ENCODE measurements at places on chromosomes 5 and 9. TPM values are rescaled to one million over a fixed set of nuclear protein-coding genes. Genes with fewer than 3 reads are reported as not detected.

The PCDHGB6 gene
- 56.8 TPM for total RNA-seq

- no peak overlapping the region for H3K27ac ChIP-seq
- peaks cover 4% of the 10 kb centered on the region for H3K27me3 ChIP-seq
- H3K4me1 ChIP-seq = peaks cover 15% of the 10 kb centered on the region
- H3K36me3 ChIP-seq = no peaks in the 10 kb centered on the region
- no peak overlapping the region for H3K4me3 ChIP-seq
Measured at GRCh38 chr5:168156170-168156569, 135.3 kb upstream of the WWC1 start.

- no peak overlapping the region for H3K4me3 ChIP-seq
- peaks cover 51% of the 10 kb centered on the region for H3K27me3 ChIP-seq
- no peaks in the 10 kb centered on the region for H3K4me1 ChIP-seq
- no peak overlapping the region for H3K27ac ChIP-seq
Measured at GRCh38 chr5:135514116-135514515, 21.6 kb downstream of the NEUROG1 start.

The ZNG1E gene
- 26.4 TPM for total RNA-seq

The RANBP3L gene
- total RNA-seq = 1.2 TPM

- peaks cover 7% of the 10 kb centered on the region for H3K36me3 ChIP-seq
- no peaks in the 10 kb centered on the region for H3K4me1 ChIP-seq
- no peaks in the 10 kb centered on the region for H3K27me3 ChIP-seq
- no peak overlapping the region for H3K4me3 ChIP-seq
Measured at GRCh38 chr9:92163276-92163675, 48.1 kb upstream of the SPTLC1 start.

The CDC23 gene
- total RNA-seq = 32.4 TPM

The GCNT4 gene
- total RNA-seq = 2.6 TPM

The MCC gene
- 18.6 TPM for total RNA-seq

The PCDHGA1 gene
- total RNA-seq = 0.10 TPM

GRCh38 chr9:16637218-16637617, 233.3 kb downstream of the BNC2 start:
- no peak for DNase-seq
- no peaks in the 10 kb centered on the region for H3K27me3 ChIP-seq
- H3K4me1 ChIP-seq = peaks cover 39% of the 10 kb centered on the region
- H3K27ac ChIP-seq = no peak overlapping the region
- no peaks in the 10 kb centered on the region for H3K36me3 ChIP-seq

DNA sequence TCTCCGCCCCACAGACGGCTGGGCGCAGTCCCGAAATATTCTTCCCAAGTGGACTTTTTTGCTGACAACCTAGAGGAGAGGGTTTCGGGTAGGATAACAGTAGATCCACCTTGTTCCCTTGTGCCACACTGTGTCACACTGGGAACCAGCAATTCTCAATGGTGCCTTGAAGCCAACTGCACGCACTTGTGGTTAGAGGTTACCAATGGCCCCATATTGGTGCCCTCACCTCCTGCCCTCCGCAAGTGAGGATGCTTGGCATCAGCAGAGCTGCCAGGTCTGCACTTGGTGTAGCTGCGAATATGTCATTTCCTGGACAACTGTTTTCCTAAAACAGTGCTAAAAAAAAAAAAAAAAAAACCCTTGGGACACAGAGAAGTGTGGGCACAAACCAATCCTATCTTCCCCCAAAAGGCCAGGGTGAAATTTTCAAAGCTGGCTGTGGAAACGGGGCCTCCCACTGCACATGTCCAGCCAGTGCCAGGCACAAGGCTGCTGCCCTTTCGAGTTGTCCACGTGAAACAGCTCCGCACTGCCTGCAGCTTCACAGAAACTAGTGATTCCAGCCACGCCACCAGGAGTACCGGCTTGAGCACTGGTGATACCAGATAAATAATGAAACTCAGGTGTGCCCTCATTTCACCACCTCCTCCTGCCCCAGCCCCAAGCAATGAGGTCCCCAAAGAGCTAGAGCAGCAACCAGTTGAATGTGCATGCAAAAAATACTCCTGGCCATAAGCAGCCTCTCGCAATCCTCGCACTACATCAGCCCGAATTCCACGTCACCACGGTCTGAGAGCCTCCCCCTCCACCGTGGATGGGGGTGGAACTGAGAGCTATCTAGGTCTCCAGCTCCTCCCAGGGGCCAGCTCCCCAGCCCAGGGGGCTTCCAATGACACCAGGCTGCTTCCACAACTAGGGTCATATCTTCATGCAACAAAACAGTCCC, 51.2 kb downstream of the USP20 start:
- DNase-seq = no peak
- no peaks in the 10 kb centered on the region for H3K27me3 ChIP-seq
- peaks cover 50% of the 10 kb centered on the region for H3K4me1 ChIP-seq
- peak overlapping the region; percentile 6 for H3K4me3 ChIP-seq

DNA sequence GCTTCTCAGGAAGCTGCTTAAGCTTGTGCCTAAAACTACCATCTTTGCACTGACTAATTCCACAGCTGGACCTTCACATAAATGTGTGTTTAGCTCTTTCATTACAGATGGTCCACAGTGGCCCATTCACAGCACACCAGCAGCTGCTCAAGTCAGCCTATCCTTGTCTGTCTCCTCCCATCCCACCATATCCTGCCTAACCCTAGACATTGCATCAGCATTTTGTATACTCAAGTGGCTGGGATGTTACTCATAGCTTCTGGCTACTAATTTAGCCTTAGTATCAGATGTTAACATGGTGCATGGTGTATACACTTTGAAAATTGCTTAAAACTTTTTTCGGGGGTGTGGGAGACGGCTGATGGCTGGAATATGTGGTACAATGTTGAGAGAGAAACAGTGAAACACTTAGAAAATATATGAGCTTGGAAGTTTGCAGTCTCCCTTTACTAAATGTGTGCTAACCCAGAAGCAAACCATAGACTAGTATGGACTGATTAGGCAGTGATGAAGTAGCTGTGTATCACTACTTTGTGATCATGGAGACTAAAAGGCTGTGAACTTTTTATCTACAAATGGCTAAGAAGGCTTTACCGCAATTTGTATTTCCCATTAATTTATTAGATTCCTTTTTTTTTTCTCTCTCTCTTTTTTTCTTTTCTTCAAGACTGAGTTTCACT, 83.1 kb downstream of the JMY start:
- no peak for DNase-seq
- peaks cover 8% of the 10 kb centered on the region for H3K4me1 ChIP-seq
- peak overlapping the region; percentile 90 for H3K27ac ChIP-seq
- no peak overlapping the region for H3K4me3 ChIP-seq
- no peaks in the 10 kb centered on the region for H3K27me3 ChIP-seq

GRCh38 chr5:80239680-80240367, 16.0 kb downstream of the SERINC5 start:
- H3K27ac ChIP-seq = peak overlapping the region; percentile 76
- peaks cover 6% of the 10 kb centered on the region for H3K36me3 ChIP-seq
- no peak overlapping the region for H3K4me3 ChIP-seq
- no peaks in the 10 kb centered on the region for H3K27me3 ChIP-seq
- DNase-seq = no peak

The NR5A1 gene
- not detected for total RNA-seq

DNA sequence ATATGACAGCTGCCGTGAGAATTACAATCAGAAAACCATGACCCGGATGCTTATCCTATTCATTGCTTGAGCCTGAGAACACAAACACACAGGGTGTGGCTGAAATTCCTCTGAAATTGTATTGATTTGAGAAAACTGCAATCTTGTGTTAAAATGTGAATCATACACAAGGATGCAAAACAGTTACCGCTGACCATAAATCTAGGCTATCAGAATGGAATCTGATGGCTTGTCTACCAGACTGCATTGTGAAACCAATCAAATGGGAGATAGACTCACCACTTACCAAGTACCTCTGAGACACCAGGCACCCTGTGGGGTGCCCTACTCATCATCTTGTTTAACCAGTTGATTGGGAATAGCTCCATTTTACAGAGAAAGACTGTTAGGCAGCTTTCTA, 188.7 kb upstream of the MSX2 start:
- no peak overlapping the region for H3K27ac ChIP-seq
- no peaks in the 10 kb centered on the region for H3K36me3 ChIP-seq
- peaks cover 27% of the 10 kb centered on the region for H3K4me1 ChIP-seq
- peaks cover 2% of the 10 kb centered on the region for H3K27me3 ChIP-seq

The PCDHGB4 gene
- 12.6 TPM for total RNA-seq

DNA sequence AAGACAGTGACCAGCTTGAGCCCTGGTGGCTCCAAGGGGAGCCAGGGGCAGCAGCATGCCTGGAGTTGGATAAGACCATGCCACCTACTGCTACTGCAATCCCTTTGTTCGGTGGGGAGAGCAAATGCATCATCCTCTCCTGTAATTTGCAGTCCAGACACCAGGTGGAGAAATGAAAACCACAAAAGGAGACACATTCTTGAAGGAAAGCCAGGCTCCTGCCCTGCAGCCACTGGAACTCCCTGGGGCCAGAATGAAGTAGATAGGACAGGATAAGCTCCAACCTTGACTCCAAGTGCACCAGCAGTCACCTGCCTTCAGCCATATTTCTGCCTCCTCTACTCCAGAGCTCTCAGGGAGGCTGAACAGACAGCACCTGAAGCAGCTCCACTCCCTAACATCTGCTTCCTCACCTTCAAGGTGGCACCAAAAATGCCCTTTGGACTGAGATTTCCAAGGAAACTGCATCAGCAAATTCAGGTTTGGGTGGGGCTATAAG, 65.1 kb upstream of the IQGAP2 start:
- no peaks in the 10 kb centered on the region for H3K27me3 ChIP-seq
- peaks cover 11% of the 10 kb centered on the region for H3K4me1 ChIP-seq
- no peak overlapping the region for H3K4me3 ChIP-seq
- H3K27ac ChIP-seq = no peak overlapping the region
- H3K36me3 ChIP-seq = no peaks in the 10 kb centered on the region
- no peak for DNase-seq

DNA sequence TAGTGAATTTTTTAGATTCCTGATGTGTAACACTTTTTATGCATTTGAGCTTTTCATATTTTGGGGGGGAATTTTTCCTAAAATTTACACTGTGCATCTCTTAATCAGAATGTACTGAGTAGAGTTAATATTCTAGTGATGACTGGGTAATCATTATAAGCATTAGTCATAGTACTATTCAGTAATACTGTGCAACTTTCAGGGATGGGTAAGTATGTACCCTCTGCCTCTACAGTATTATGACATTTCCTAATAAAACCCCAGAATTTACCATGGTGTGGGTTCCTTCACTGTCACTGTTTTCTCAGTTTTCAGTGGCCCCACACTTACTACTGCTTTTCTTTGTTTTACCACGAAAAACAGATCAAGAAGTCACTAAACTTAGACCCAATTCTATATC, 2.8 kb upstream of the CMYA5 start:
- H3K4me3 ChIP-seq = no peak overlapping the region
- peaks cover 20% of the 10 kb centered on the region for H3K36me3 ChIP-seq
- no peak for DNase-seq
- no peaks in the 10 kb centered on the region for H3K27me3 ChIP-seq

DNA sequence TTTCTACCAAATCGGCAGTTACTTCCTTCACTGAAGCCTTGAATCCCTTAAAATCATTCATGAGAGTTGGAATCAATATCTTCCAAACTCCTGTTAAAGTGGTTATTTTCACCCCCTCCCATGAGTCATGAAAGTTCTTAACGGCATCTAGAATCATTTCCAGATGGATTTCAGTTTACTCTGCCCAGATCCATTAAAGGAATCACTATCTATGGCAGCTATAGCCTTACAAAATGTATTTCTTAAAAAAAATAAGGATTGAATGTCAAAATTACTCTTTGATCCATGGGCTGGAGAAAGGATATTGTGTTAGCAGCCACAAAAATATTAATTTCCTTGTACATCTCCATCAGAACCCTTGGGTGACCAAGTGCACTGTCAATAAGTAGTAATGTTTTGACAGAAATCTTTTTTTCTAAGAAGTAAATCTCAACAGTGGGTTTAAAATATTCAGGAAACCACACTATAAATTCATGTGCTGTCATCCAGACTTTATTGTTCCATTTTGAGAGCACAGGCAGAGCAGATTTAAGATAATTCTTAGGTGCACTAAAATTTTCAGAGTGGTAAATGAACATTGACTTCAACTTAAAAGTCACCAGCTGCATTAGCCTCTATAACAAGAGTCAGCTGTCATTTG, 767.7 kb downstream of the DTWD2 start:
- H3K36me3 ChIP-seq = peaks cover 3% of the 10 kb centered on the region
- no peak overlapping the region for H3K27ac ChIP-seq
- DNase-seq = no peak
- H3K4me1 ChIP-seq = peaks cover 6% of the 10 kb centered on the region
- H3K27me3 ChIP-seq = no peaks in the 10 kb centered on the region

The ADAMTS19 gene
- 0.08 TPM for total RNA-seq

The RELL2 gene
- 5.2 TPM for total RNA-seq

- H3K27ac ChIP-seq = no peak overlapping the region
- H3K4me3 ChIP-seq = no peak overlapping the region
- H3K4me1 ChIP-seq = peaks cover 36% of the 10 kb centered on the region
Measured at GRCh38 chr9:132006677-132007370, 72.8 kb downstream of the MED27 start.

DNA sequence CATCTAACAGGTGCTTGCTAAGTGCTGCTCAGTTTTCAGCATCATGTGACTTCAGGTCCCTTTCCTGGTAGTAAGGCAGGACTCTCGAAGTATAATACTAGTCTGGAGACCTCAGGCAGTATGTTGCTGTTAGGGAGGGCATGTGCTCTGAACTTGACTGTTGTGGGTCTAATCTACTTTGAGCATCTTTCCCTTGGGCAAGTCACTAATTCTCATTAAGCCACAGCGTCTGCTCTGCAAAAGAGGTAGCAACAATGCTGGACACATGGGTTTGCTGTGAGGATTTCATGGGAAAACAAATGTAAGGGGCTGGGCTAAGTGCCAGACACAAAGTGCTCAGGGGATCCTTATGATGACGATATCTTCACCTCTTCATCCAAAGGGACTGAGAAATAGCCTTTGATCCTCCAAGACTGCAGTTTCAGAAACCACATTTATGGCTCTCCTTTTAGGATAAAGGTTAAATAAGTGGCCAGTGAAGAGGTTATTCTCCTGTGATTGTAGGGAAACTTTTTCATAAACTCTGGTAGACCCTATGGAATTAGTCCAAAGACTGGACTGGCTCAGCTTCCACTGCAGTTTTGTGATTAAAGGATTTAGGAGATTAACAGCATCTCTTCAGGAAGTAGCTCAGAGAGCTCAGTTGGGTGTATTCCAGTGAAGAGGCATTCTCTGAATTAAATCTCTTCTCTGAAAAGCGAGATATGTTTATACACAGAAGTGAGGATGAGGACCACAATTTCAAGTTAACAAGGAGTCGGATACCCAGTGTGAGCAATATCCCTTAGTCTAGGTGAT, 216.6 kb downstream of the SGCD start:
- peaks cover 2% of the 10 kb centered on the region for H3K27me3 ChIP-seq
- H3K27ac ChIP-seq = no peak overlapping the region

DNA sequence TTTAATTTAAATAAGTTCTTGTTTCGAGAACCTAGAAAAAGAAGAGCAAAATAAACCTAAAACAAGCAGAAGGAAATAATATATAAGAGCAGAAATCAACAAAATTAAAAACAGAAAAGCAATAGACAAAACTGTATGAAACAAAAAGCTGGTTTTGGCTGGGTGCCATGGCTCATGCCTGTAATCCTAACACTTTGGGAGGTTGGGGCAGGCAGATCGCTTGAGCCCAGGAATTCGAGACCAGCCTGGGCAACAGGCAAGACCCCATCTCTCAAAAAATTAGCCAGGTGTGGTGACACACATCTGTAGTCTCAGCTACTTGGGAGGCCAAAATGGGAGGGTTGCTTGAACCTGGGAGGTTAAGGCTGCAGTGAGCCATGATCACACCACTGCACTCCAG, 59.2 kb upstream of the OTP start:
- H3K27me3 ChIP-seq = no peaks in the 10 kb centered on the region
- peaks cover 17% of the 10 kb centered on the region for H3K4me1 ChIP-seq
- DNase-seq = no peak
- no peak overlapping the region for H3K27ac ChIP-seq
- H3K4me3 ChIP-seq = no peak overlapping the region

Data from chondrocyte (in vitro differentiated cells).